Activated CD4-positive, alpha-beta T cell treated with anti-CD3 and anti-CD28 coated beads for 48 hours (primary cell): ENCODE measurements at places on chromosomes 7 and 10.

DNA sequence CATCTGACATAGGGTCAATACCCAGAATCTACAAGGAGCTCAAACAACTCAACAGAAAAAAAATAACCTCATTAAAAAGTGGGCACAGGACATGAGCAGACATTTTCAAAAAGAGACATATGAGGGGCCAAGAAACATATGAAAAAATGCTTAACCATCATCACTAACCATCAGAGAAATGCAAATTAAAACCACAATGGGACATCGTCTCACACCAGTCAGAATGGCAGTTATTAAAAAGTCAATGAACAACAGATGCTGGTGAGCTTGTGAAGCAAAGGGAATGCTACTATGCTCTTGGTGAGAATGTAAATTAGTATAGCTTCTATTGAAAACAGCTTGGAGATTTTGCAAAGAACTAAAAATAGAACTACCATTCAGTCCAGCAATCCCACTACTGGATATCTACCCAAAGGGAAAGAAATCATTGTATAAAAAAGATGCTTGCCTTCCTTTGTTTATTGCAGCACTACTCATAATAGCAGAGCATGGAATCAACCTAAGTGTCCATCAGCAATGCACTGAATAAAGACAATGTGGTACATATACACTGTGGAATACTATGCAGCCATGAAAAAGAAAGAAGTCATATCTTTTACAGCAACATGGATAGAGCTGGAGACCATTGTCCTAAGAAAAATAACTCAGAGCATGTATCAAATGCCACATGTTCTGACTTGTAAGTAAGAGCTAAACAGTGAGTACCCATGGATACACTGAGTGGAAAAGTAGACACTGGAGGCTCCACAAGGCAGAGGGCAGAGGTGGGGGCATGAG lies 139.8 kb downstream of the ADARB2 start:
- no peak for DNase-seq

- peak; percentile 1 for DNase-seq
Observed at GRCh38 chr10:42977032-42977416, 99.8 kb upstream of the RET start.

- DNase-seq = no peak
Observed at GRCh38 chr10:111148025-111148424, 71.2 kb downstream of the ADRA2A start.

- DNase-seq = no peak
Observed at GRCh38 chr7:41116817-41117216, 586.1 kb downstream of the INHBA start.

GRCh38 chr10:100962351-100963080 lies 6.8 kb upstream of the SEMA4G start:
- DNase-seq = no peak

DNA sequence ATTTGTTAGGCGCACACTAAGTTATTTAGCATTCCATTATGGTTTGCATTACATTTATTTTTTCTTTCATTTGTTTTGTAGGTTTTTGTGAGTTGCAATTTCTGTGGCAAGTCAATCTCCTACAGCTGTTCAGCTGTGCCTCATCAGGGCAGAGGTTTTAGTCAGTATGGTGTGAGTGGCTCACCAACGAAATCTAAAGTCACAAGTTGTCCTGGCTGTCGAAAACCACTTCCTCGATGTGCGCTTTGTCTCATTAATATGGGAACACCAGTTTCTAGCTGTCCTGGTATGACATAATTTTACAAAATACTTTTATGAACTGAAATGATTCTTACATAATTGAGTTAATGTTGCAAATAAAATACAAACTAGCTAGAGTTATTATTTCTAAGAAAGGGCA lies 29.5 kb downstream of the MIOS start:
- DNase-seq = no peak

DNA sequence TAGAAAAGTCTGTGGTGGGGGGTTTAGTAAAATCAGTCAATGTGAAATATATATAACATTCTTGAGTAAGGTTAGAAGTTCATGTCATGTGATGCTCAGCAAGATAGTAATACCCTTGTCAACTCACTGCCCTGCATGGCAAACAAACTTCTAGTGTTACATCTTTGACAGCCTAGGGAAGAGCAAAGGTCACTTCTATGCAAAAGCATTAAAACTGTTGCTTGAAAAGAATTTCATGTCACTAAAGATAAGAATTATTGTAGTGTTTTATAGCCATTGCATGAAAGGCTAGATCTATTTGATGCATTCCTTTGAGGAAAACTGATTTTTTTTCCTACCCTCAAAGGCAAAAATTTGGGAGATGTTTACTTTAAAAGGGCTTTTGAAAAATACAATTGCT lies 176.0 kb downstream of the SKAP2 start:
- no peak for DNase-seq

- DNase-seq = no peak
Observed at GRCh38 chr10:126468876-126469643, 80.8 kb upstream of the ADAM12 start.

GRCh38 chr7:70829221-70830059 lies 302.5 kb upstream of the GALNT17 start:
- peak; percentile 66 for DNase-seq

DNA sequence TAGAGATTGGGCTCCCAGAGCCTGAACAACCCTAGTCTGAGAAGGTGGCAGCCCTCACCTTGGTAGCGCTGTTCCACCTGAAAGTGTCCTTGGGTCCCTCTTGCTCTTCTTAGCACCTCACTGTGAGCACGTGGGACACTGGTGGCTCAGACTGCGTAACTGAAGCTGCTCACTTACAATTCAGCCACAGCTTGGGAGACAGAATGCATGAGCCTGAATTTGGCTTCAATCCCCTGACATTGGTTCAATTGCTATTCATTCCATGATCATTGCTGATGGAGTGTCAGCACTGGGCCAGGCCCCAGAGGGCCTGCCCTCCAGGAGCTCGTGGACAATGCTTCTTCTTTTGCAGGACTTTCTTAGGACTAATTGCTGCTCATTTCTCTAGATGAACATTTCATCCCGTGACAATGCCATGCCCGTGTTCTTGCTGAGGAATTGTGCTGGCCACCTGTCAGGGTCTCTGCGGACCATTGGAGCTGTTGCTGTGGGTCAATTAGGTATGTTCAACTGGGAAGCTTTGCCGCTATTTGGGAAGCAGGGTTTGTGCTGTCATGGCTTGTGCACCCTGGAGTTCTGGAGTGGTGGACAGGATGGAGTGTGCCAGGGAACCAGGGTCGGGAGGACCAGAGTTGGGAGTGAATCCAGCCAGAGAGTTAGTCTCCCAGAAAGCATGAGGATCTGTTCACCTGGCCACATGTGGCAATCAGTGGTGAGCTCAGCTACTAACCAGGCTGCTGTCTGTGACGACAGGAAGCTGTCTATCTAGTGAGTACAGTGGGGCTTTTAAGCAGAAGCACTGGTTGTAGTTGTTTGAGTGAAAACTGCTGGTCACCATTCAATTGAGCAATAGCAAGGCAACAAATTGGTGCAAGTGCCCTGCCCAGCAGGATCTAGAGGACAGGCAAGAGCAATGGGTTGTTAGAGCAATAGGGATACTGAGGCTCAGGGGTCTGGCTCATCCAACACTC lies 105.1 kb downstream of the WDFY4 start:
- DNase-seq = no peak
